CD4-positive, alpha-beta T cell treated with Interleukin-21 for 1 hour (primary cell): ENCODE measurements at places on chromosomes 2 and 18.
A peak's percentile ranks its signal among the peaks of the same experiment; 100 is the strongest.

DNA sequence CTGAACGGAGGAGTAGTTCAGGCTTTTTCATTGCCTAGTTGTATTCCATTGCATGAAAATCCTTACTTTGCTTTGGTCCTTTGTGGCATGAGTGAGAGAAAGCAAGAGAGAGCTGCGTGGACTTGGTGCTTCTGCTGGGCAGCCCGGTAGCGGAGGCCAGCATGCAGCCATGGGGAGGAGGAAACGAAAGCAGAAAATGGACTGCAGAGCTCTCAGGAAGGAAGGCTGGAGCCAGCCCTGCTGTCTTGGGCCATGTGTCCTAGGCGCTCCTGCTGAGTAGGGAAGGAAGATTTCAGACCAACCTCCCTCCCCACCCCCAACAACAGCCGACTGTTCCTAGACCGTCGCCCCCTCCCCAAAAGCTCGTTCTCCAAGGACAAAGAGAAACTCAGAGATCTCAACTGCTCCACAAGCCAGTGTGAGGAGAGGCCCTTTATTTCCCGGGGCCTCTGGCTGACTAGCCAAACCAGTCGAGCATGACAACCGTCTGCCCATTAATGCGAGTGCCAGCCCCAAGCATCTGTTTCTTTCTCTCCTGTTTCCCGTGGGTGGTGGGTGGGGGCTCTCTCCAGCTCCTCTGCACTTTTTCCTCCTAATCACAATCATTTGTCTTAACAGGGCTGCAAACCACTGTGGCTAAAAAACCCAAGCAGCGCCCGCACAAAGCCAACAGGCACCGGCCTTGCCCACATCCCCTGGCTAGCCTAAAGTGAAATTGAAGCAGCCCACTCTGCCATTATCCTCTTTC lies 66.8 kb upstream of the FZD7 start:
- DNase-seq = no peak

GRCh38 chr2:159855557-159856061 lies 57.6 kb upstream of the CD302 start:
- no peak for DNase-seq

DNA sequence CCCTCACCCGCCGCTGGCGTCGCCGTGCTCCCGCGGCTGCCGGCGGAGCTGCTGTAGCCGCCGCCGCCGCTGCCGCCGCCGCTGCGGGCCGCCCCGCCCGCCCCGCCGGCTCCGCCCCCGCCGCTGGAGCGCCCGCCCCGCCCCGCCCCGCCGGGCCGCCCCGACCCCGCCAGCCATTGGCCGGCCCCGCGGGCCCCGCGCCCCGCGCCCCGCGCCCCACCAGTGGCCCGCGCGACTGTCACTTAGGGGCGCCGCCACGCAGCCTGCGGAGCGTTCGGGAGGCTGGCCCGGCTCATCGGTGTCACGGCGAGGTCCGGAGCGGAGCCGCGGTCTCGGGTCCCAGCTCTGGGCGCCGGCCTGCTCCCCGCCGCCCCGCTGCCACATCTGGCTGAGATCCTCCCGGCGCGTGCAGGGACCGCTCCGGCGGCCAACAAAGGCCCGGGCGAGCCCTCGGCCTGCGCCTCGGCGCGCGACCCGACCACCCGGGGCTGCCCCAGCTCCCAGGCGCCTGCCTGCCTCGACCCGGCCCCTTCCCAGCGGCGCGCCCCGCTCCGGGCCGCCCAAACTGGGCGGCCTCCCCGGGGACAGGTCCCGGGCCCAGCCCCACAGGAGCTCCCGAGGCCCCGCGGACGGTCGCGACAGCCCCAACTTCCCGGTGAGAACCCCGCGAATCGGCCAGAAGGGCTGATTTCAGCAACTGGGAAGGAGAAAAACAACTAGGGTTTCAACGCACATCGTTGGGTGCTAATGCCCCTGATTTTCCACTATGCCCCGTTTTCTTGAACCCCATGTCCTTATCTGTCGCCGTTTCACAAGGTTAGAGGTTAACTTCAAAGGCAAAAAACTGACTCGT lies at the start of gene MGAT4A:
Gene MGAT4A, minus strand, starts transcription at position 92 of the 853 bp plus-strand sequence. CDS start 4,800 bp downstream, outside the sequence.
- peak; percentile 86 for DNase-seq

DNA sequence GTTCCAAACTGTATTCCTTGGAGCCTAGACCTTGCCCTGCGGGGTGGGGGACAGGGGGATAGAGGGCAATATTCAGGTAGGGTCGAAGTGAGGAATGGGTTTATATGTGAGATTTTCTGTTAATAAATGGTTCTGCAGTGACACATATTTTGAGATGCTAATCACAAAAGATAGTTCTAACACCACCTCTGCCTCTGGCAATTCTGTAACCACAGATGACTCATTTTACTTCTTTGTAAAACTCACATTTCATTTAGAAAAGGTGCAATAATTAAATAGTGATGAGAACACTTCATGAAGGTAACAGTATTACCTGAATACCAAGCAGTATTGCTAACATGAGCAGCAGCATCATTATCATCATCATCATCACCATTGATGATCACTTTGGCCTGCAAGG lies 306.6 kb downstream of the SUCLG1 start:
- no peak for DNase-seq

- DNase-seq = no peak
Measured at GRCh38 chr2:44705876-44706480, 235.5 kb upstream of the SIX3 start.

DNA sequence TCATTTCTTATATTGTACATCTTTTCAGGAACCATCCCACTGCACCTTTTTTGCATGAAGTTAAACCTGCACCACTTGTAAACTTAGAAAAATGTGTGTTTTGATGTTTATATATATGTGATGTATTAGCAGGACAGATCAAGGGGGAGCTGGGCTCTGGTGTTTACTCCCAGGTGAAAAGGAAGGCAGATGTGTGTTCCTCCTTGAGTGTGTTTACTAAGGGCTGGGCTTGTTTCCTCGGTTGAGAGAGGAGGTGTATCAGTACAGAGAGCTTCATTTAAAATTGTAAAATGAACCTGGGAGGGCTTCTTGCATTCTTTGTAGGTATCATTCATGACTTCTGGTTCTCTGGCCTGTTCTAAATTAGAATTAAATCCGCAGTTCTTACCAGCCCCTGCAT lies 14.8 kb downstream of the LPIN1 start:
- no peak for DNase-seq

DNA sequence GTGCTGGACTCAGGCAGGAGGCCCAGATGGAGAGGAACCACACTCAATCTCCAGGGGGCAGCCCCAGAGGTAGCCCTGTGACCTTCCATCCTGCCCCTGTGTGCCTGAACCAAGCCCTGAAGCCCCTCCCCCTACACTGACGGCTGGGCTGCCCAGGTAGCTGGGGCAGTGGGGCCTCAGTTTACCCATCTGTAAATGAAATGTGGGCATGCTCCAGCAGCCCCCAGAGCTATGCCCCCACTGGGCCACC lies 15.8 kb downstream of the CROCC2 start:
- DNase-seq = no peak

DNA sequence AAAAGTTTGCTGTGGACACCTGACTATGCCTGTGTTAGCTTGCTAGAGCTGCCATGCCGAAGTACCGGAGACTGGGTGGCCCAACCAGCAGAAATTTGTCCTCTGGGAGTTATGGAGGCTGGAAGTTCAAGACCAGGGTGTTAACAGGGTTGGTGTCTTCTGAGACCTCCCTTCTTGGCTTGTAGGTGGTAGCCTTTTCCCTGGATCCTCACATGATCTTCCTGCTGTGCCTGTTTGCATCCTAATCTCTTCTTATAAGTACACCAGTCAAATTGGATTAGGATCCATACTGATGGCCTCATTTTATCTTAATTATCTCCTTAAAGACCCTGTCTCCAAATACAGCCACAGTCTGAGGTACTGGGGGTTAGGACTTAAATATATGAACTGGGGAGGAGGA lies 845 bp downstream of the TMEM177 start:
- DNase-seq = no peak

DNA sequence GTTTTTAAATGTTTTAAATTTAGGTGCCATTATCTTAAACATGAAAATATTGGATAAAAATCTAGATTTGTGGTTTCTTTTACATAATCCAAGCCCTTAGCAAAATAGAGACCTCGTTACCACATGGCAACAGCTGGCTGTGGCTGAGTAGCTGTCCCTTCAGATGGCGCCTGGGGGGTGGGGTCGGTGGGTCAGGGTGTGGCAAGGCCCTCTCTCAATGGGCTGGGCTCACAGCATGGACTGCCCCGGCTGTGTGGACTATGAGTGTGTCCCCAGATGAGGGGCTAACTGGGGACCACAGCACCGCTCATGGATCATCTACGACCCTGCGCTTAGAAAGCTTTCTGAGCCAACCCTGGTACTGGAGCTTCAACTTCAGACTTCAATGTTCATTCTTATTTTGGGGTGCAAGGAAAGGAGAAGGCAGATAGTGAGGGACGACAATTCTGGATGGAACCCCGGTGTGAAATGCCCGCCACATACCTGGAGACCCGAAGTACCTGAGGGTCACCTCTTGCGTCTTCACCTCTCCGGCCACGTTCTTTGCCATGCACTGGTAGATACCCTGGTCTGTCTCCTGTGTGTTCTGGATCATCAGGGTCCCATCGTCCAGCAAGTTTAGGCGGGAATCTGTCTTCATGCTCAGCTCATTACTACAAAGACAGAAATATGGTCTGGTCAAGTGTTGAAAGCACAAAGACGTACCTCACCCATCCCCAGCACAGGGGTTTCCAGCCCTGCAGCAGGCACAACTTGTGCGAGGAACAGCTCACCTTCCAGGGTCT lies 71.0 kb downstream of the PXDN start:
- DNase-seq = no peak

DNA sequence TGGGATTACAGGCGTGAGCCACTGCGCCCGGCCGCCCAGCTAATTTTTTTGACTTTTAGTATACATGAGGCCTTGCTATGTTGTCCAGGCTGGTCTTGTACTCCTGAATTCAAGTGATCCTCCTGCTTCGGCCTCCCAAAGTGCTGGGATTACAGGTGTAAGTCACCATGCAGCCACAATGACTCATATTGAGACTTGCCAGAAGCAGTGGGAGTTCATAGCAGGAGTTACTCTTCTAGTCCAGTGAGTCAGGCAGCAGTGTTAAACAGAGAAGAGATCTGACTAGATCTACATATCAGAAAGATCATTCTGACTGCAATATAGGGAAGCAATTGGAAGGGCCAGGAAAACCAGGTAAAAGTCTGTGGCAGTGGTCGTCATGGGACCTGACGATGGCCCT lies 1.5 kb upstream of the FLACC1 start:
- no peak for DNase-seq

DNA sequence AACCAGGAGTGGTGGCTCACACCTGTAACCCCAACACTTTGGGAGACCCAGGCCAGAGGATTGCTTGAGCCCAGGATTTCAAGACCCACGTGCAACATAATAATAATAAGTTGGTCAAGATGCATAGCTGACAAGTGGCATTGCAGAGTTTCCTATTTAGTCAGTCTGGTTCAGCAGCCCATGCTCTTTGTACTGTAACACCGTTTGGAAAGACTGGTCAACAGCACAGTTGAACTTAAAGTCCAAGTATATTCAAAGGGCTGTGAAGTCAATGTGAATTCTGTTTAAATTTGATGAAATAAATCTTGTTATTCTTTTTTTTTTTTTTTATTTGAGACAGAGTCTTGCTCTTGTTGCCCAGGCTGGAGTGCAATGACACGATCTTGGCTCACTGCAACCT lies 1.5 kb upstream of the TRMT61B start:
- no peak for DNase-seq

DNA sequence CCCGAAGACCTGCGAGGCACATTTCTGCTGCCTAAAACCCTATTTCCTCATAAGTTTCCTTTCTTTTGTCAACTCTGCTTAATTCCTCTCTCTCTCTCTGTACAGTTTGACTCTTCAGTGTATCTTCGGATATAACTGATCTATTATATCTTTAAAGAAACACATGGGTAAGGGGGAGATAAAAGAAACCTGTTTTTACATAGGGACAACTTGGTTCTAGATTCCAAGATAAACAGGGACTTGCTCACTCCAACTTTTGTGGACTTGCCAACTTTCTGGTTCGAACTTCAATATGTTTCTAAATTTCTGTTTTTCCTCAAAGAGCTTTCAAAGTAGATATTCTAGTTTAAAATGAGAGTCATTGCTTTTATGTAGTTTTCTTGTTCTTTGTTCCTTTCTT lies 182.7 kb upstream of the EPC2 start:
- DNase-seq = no peak

- no peak for DNase-seq
Measured at GRCh38 chr2:128516938-128517337, 198.3 kb upstream of the HS6ST1 start.

DNA sequence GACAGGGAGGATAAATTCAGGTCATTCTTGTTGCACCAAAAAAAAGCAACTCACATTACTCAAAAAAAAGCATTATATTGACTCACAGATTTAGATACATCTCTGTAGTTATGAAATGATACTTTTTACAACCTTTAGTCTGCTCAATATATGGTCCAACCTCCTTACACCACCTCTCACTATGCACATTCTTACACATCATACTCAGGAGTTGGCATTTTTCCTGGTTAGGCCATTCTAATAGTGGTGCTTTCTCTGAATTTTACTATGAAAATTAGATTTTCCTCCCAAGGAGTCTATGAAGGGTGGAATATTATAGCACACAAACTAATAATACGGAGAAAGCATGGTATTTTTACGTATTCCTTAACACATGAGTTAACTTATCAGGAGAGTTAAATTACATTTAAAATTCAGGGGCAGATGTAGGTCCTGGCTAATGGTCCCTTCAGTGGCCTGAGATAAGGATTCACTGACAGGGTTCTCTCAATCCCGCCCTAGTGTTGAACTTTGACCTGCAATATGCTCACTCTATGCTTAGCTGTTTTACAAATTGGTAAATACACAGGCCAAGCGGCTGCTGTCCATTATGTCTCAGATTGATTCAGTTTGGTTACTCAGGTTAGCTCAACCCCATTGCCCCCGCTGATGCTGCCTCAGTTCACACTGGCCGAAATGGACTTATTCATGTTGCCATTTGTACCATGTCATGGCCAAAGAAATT lies 153.6 kb downstream of the NCKAP5 start:
- DNase-seq = no peak

GRCh38 chr18:7749510-7749981 lies 182.4 kb downstream of the PTPRM start:
- no peak for DNase-seq

DNA sequence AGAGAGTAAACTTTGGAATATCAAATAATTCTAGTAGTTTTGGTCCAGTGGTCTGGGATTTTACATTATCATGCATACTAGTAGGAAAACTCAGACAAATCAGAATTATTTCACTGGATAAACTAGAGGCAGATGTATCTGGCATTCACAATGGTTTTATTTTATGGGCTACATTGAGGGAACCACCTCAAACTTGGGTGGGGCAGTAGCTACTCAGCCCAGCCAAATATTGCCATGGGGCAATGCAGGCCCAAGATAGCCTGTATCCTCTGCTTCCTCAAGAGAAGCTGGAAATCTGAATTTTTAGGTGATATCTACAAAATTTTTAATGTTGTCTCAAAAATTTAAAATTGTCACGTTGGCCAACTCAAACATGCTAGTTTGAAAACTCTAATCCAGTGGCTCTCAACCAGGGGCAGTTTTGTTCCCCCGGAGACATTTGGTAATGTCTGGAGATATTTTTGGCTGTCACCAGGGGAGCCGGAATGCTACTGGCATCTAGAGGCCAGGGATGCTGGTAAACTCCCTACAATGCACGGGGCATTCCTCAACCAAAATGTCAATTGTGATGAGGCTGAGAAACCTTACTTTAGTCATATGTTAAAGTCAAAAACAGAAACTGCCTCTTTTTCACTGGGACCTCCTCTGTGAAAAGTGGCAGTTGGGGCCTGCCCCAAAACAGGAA lies 172.8 kb upstream of the SPRED2 start:
- DNase-seq = no peak
